ENCODE measurements at places on chromosomes 1 and 21.
A peak's percentile ranks its signal among the peaks of the same experiment; 100 is the strongest.

- no peak for DNase-seq
These were observed 18.7 kb downstream of the UQCRHL start for GRCh38 chr1:15788624-15789301.

- no peak for DNase-seq
These were observed 197.2 kb downstream of the RWDD3 start for GRCh38 chr1:95431235-95431634.

GRCh38 chr1:101178688-101179491, 57.9 kb upstream of the S1PR1 start:
- DNase-seq, result peak; percentile 82

- no peak for DNase-seq
These were observed 7.3 kb downstream of the ARID4B start for GRCh38 chr1:235320521-235321179.

DNA sequence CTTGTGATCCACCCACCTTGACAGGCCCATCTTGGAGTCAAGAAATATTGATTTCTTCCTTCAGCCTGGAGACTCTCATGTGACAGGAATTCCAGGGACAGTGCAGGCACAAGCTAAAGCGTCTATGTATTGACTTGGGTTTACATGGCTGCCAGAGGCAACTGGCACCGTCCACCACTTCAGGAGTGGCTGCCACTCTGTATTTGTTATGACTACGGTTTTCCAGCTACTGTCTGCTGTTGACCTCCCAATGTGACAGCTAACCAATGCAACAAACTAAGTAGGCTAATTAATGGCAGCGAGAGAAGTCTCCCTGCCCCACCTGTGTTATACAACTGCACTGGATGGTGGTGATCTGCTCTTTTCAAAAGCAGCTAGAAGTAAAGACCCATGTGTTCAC, 56.9 kb downstream of the CD58 start:
- DNase-seq, result peak; percentile 57
